ENCODE measurements at places on chromosomes 13 and 19.

- no peak for DNase-seq
These were observed 10.6 kb downstream of the CAMSAP3 start for GRCh38 chr19:7606289-7606688.

DNA sequence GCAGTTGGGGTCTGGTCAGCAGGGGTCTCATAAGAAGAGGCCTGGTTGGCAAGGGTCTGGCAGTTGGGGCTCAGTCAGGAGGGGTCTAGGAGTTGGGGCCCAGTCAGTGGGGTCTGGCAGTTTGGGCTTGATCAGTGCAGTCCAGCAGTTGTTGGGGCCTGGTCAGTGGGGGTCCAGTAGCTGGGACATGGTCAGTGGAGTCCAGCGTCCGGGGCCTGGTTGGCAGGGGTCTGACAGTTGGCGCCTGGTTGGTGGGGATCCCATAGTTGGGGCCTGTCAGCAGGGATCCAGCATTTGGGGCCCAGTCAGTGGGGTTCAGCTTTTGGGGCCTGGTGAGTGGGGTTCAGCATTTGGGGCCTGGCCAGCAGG, 60.5 kb upstream of the TPM4 start:
- no peak for DNase-seq

- no peak for DNase-seq
These were observed 55.6 kb downstream of the RCBTB2 start for GRCh38 chr13:48477191-48477855.

DNA sequence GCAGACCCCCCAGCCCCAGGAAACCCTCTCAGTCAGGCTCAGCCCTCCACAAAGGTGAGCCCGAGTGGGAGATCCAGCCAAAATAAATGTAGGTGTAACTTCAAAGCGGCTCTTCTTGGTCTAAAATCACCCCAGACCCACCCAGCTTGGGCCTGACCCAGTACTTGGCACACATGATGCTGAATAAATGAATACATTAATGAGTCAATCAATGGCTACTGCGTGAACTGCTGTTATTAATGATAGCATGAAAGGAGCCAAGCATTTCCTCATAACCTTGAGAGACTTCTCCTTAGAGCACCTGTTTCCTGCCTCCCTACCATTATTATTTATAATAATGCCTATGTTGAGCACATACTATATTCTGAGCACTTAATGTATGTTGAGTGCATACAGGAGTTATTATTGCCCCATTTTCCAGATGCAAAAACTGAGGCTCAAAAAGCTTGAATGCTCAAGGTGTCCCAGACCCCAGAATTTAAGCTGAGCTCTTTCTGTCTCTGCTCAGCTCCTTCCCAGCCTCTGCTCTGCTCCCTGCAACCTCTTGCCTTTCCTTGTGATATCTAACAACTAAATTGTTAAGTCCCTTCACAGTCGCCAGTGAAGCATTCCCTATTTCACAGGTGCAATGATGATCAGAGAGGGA, 4.3 kb downstream of the NOTCH3 start:
- DNase-seq, result no peak

- no peak for DNase-seq
These were observed 751 bp downstream of the ERVK3-1 start for GRCh38 chr19:58305932-58306323.

GRCh38 chr13:114088863-114089262, 43.6 kb downstream of the RASA3 start:
- no peak for DNase-seq

DNA sequence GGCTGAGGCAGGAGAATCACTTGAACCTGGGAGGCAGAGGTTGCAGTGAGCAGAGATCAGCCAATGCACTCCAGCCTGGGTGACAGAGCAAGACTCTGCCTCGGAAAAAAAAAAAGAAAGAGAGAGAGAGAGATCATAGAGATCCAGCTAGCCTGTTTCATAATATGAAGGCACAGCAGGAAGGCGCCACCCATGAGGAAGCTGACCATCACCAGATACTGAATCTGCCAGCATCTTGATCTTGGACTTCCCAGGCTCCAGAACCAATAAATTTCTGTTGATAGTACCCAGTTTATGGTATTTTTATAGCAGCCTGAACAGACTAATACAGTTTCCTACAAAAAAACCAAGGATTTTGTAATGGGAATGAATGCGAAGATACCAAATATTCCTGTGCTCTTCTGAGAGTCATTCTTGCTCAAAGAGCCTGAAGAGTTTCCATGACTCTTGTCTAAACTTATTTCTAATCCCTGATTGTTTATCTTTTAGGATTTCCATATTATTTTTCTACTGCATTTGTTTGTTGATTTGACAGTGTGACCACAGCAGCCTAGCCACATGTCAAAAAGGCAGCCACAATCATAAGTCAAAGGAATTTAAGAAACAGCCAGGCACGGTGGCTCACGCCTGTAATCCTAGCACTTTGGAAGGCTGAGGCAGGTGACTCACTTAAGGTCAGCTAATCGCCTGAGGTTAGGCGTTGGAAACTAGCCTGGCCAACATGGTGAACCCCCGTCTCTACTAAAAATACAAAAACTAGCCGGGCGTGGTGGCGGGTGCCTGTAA, 37.7 kb upstream of the PDCD5 start:
- DNase-seq, result no peak

- no peak for DNase-seq
These were observed 168.3 kb downstream of the COL4A1 start for GRCh38 chr13:110138700-110139036.

GRCh38 chr19:7783991-7784423, 21.0 kb downstream of the CLEC4M start:
- DNase-seq, result no peak

GRCh38 chr13:114077933-114078325, 54.5 kb downstream of the RASA3 start:
- DNase-seq, result peak; percentile 24

GRCh38 chr13:73351730-73352129, 292.9 kb downstream of the KLF5 start:
- peak; percentile 57 for DNase-seq

DNA sequence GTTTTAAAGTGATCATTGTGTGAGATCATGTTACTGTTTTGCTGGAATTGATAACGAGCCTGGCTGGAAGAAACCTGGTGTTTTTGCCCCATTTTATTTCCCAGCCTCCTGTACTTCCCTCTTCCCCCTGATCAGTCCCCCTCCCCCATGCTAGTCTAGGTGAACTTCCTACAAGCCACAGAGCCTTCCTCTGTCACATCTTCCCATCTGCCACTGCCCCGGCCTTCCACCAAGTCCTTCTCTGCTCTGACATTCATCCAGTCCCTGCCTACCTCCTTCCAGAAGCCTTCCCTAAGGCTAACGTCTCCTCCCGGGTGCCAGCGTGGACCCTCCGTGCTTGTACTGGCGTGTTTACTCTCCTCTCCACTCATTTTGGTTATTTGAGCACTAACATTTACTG, 14.3 kb downstream of the FARP1 start:
- peak; percentile 20 for DNase-seq

GRCh38 chr13:98549006-98549727, 27.7 kb downstream of the STK24 start:
- no peak for DNase-seq

GRCh38 chr13:76929851-76930374, 18.4 kb upstream of the ACOD1 start:
- DNase-seq, result no peak
